Muscle of back (tissue), 13 donors: ENCODE measurements at places on chromosomes 5 and 9.

- DNase-seq, result no peak
Observed at GRCh38 chr5:157469687-157470086, 9.7 kb downstream of the NIPAL4 start.

GRCh38 chr9:123353984-123354591 is 1.9 kb upstream of the CRB2 start:
- peak; percentile 70 for DNase-seq

DNA sequence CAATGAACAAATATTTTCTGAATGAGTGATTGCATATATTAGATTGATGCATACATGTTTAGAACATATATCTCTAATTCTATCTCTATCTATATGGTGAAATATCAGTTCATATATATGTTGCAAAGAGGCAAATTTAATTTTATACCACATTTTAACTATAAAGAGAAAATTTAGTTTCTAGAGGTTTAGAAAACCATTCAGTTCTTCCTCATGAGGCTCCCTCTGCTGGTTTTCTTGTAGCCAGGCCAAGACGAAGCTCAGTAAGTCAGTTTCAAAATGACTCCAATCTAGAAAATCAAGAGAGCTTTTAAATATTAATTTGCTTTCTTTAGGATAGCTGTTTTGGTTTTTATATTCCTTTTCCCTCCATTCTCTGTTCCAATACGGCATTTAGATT is 312.1 kb downstream of the TMEM232 start:
- DNase-seq, result peak; percentile 11

DNA sequence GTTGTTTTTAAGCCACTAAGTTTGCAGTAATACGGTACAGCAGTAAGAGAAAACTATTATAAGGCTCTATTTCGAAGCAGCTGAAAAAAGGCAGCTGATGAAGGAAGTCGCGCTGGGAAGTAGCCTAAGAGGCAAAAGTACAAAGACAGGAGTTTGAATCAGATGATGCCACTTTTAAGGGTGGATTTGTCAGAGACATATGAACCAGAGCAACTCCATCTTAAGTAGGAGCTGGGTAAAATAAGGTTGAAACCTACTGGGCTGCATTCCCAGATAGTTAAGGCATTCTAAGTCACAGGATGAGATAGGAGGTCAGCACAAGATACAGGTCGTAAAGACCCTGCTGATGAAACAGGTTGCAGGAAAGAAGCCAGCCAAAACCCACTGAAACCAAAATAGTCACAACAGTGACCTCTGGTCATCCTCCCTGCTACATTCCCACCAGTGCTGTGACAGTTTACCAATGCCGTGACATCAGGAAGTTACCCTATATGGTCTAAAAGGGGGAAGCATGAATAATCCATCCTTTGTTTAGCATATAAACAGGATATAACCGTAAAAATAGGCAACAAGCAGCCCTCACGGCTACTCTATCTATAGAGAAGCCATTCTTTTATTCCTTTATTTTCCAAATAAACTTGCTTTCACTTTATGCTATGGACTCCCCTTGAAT is 91.8 kb upstream of the PRSS3 start:
- DNase-seq, result no peak

- no peak for DNase-seq
Observed at GRCh38 chr9:105700668-105701067, 6.3 kb downstream of the TMEM38B start.

- no peak for DNase-seq
Observed at GRCh38 chr9:88792502-88792901, 198.8 kb upstream of the S1PR3 start.

GRCh38 chr5:134509308-134510040 is 16.0 kb upstream of the JADE2 start:
- no peak for DNase-seq

- DNase-seq, result no peak
Observed at GRCh38 chr9:122084026-122084675, 9.0 kb downstream of the TTLL11 start.

GRCh38 chr5:156326718-156327259 is at the start of gene SGCD:
SGCD (plus strand) TSS chr5:156327164.
- DNase-seq, result peak; percentile 94

DNA sequence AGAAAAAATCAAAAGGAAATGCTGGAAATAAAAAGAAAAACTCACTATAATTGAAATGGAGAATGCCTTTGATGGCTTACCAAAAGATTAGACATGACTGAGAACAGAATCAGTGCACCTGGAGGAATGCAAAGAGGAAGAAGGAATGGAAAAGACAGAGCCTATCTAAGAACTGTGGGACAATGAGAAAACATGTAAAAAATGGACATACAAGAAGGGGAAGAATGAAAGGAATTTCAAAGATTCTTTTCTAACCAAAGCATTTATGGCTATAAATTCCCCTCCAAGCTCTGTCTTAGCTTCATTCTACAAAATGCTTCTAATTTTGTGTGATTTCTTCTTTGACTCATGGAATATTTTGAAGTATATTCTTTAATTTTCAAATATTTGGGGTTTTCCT is 47.5 kb upstream of the CLK4 start:
- DNase-seq, result no peak

DNA sequence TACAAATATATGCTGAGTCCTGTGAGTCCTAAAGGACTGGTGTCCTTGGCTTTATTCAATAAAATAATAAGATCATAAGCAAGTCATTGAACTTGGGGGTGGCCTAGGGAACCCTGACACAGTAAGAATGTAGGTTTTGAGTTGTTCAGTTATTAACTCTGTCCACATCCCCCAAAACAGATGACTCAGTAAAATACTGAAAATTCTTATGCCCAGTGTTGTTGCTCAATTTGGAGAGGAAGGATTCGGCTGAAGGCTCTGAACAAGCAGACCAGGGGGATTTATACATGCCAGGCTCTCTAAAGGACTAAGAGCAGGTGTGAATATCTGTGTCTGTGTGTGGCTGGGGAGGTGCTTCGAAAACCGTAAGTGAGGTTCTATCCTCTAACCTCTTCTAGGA is 173.7 kb downstream of the RMI1 start:
- DNase-seq, result no peak

DNA sequence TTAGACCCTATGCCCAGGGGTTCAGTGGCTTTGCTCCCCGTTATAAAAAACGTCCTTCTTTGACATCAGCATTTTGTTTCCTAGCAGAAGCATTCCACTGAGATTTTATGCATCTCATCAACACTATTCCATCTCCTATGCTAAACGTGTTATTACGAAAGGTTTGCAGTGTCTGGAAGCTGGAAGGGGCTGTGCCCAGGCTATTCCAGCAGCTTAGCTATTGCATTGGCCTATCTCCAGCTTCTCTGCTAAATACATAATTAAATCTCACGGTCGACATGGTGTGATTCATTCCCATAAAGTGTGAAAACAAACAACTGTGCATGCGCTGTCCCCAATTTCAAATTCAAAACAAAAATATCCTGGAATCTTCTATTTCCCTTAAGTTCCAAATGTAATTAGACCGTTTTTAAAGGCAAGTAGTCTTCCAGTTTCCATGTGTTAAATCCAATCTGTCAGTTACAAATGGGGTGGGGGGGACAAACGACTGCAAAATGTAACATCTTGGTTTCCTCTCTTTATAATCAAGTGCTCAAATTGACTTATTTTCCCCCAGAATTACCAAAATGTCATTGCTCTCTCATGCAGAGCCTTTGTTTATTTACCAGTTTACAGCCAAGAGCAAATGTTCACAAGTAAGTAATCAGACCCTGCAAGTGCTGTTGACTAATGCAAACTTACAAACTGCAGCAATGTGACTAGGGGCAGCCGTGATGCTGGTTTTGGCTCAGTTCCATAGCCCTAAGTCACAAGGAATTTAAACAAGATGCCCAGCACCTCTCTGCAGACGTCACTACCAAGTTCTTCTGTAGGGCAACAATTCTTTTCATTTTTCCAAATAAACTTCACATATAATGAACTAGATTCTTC is 212.3 kb upstream of the RORB start:
- peak; percentile 4 for DNase-seq

DNA sequence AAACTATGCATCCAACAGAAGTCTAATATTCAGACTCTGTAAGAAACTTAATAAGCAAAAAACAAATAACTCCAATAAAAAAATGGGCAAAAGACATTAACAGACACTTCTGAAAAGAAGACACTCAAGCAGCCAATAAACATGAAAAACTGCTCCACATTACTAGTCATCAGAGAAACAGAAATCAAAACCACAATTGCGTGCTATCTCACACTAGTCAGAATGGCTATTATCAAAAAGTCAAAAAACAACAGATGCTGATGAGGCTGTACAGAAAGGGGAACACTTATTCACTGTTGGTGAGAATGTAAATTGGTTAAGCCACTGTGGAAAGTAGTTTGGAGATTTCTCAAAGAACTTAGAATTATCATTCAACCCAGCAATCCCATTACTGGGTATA is 101.2 kb upstream of the TRIM32 start:
- no peak for DNase-seq

DNA sequence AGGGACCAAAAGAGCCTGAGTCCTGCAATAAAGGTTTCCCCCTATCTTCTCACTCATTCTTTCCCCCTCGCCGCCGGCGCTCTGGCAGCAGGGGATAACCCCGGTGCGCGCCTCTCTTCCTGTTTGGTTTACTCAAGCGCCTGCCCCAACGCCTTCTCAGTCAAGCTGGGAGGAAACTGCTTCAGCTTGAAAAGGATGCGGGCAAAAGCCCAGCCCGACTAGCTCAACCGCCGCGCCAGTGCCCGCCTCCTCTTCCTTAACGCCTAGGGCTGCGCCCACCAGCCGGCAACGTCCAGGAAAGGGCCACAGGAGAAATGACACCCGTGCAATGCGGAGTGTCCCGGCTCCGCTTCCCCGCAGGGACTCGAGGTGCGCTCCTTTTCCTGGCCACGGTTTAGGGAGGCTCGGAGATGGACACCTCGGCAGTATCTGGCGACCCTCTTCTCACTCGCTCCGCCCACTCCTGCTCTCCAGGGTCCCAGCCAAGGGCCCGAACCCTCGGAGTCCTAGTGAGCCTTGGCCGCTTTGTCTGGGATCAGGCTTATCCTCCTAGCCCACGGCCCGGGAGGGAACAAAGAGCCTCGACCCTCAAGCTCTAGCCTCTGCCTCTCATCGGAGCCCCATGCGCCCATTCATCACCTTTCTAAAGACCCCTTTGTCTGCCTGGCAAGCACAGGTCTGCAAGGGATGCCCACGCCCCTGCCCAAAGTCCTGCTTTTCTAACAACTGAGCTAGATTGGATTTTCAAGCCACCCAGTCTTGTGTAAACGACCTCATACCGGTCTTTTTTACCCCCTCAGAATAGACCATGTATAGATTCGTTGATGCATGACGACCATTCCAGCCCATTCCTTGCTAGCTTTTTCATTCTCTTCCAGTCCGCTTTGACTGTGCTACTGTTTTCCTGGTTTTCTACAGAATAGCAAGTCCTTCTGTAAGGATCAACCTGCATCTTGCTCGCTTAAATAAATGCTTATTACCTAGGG is 2.0 kb downstream of the ST8SIA4 start:
- DNase-seq, result no peak
